ENCODE measurements at places on chromosomes 13 and 19. TPM values are rescaled to one million over a fixed set of nuclear protein-coding genes. Genes with fewer than 3 reads are reported as not detected.

GRCh38 chr13:34412817-34413375 lies 529.2 kb upstream of the NBEA start:
- no peaks in the 10 kb centered on the region for H3K4me1 ChIP-seq
- H3K27me3 ChIP-seq: no peaks in the 10 kb centered on the region
- ATAC-seq: no peak
- H3K27ac ChIP-seq: no peak overlapping the region
- H3K4me3 ChIP-seq: no peak overlapping the region
- H3K36me3 ChIP-seq: no peaks in the 10 kb centered on the region

- peaks cover 4% of the 10 kb centered on the region for H3K36me3 ChIP-seq
- no peak for ATAC-seq
- H3K27ac ChIP-seq: no peak overlapping the region
- no peaks in the 10 kb centered on the region for H3K27me3 ChIP-seq
- H3K4me1 ChIP-seq: no peaks in the 10 kb centered on the region
These were observed 19.6 kb downstream of the MTMR6 start for GRCh38 chr13:25267715-25268114.

IRGC gene
- not detected for total RNA-seq

ZNF221 gene
- 4.2 TPM for total RNA-seq

MYO16 gene
- total RNA-seq: 1.6 TPM

- H3K36me3 ChIP-seq: peaks cover 8% of the 10 kb centered on the region
- no peaks in the 10 kb centered on the region for H3K27me3 ChIP-seq
- no peak overlapping the region for H3K4me3 ChIP-seq
- peaks cover 4% of the 10 kb centered on the region for H3K4me1 ChIP-seq
- H3K27ac ChIP-seq: peak overlapping the region; percentile 3
These were observed 6.2 kb downstream of the ZNF708 start for GRCh38 chr19:21323000-21323399.

GRCh38 chr13:70051531-70051930 lies 56.1 kb upstream of the ATXN8OS start:
- ATAC-seq: no peak
- no peak overlapping the region for H3K4me3 ChIP-seq
- no peaks in the 10 kb centered on the region for H3K36me3 ChIP-seq
- H3K4me1 ChIP-seq: no peaks in the 10 kb centered on the region

DNA sequence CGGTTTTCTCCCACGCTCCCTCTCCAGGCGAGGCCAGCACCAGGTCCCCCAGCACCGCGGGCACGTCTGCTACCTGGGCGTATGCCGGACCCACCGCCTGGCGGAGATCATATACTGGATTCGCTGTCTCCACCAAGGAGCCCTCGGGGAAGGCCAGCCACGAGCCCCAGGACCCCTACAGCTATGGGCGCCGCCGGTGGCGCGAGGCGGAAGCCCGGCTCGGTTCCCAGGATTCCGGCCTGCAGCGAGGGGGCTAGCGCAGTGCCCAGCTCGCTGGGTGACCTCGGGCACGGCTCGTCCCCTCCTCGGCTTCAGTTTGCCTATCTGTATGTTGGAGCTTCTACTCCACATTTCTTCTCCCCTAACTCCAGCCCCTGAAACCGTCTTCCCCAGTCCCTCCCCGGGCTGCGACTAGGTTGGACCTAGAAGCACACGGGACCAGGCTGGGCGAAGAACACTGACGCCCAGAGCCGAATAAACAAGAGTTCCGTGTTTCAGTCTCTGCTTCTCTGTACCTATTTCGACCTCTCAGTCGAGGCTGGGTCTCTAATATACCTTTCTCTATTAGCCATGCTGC lies 749 bp upstream of the CPT1C start:
- H3K27me3 ChIP-seq: peaks cover 37% of the 10 kb centered on the region
- H3K27ac ChIP-seq: no peak overlapping the region
- H3K4me3 ChIP-seq: peak overlapping the region; percentile 25
- H3K36me3 ChIP-seq: no peaks in the 10 kb centered on the region
- H3K4me1 ChIP-seq: no peaks in the 10 kb centered on the region
- peak; percentile 13 for ATAC-seq

GRCh38 chr19:48090281-48090802 lies 20.3 kb downstream of the PLA2G4C start:
- no peaks in the 10 kb centered on the region for H3K4me1 ChIP-seq
- H3K4me3 ChIP-seq: no peak overlapping the region
- no peak overlapping the region for H3K27ac ChIP-seq
- no peak for ATAC-seq
- H3K36me3 ChIP-seq: no peaks in the 10 kb centered on the region

- no peaks in the 10 kb centered on the region for H3K36me3 ChIP-seq
- H3K27ac ChIP-seq: no peak overlapping the region
- no peak overlapping the region for H3K4me3 ChIP-seq
- ATAC-seq: no peak
These were observed 913.8 kb upstream of the SLITRK5 start for GRCh38 chr13:86757236-86757978.

DNA sequence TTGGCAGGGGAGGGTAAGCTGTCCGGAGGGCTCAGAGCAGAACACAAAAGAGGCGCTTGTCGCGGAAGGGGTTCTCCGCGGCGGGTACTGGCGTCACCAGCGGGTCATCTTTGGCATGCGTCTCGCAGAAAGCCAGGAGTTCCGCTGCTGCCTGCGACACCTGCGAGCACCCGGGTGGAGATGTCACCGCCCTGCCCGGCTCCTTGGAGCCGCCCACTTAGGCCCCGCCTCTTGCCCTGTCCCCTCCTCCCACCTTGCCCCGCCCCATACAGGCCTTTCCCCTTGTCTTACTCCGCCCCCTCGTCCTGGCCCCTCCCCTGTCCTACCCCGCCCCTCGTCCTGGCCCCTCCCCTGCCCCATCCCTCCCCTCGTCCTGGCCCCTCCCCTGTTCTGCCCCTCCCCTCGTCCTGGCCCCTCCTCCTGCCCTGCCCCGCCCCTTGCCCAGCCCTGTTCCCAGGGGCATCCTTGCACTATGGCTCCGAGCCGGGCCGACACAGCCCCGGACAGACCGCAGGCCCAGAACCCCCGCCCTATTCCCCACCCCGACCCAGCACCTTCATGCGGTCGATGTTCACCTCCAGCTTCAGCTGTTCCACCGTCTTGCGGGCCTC lies 1.9 kb downstream of the GNG8 start:
- peak overlapping the region; percentile 17 for H3K4me3 ChIP-seq
- H3K4me1 ChIP-seq: no peaks in the 10 kb centered on the region
- H3K27me3 ChIP-seq: no peaks in the 10 kb centered on the region
- peak; percentile 65 for ATAC-seq
- H3K27ac ChIP-seq: no peak overlapping the region
- no peaks in the 10 kb centered on the region for H3K36me3 ChIP-seq

DNA sequence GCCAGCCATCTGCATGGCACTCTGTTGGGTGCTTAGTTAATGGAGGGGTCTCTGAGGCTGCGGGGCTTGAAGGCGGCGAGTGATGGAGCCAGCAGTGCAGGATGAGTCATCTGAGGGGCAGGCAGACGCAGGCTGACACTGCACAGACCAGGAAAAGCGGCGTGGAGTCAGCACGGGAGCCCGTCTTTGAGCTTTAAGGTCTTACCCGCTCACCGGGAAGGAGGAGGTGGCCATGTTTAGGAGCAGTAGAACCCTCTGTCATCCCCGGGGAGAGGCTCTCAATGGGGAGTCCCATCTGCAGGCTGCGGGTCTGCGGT lies 13.1 kb downstream of the NAXD start:
- H3K27ac ChIP-seq: peak overlapping the region; percentile 62
- no peaks in the 10 kb centered on the region for H3K27me3 ChIP-seq
- peak; percentile 62 for ATAC-seq
- H3K4me3 ChIP-seq: no peak overlapping the region
- peaks cover 65% of the 10 kb centered on the region for H3K36me3 ChIP-seq
- no peaks in the 10 kb centered on the region for H3K4me1 ChIP-seq

GRCh38 chr19:7505682-7506384 lies 10.1 kb upstream of the ZNF358 start:
- H3K4me1 ChIP-seq: peaks cover 30% of the 10 kb centered on the region
- ATAC-seq: peak; percentile 17
- H3K27me3 ChIP-seq: peaks cover 53% of the 10 kb centered on the region
- H3K27ac ChIP-seq: peak overlapping the region; percentile 10
- no peaks in the 10 kb centered on the region for H3K36me3 ChIP-seq

ERFL gene
- total RNA-seq: not detected

ENOX1 gene
- 8.9 TPM for total RNA-seq

DNA sequence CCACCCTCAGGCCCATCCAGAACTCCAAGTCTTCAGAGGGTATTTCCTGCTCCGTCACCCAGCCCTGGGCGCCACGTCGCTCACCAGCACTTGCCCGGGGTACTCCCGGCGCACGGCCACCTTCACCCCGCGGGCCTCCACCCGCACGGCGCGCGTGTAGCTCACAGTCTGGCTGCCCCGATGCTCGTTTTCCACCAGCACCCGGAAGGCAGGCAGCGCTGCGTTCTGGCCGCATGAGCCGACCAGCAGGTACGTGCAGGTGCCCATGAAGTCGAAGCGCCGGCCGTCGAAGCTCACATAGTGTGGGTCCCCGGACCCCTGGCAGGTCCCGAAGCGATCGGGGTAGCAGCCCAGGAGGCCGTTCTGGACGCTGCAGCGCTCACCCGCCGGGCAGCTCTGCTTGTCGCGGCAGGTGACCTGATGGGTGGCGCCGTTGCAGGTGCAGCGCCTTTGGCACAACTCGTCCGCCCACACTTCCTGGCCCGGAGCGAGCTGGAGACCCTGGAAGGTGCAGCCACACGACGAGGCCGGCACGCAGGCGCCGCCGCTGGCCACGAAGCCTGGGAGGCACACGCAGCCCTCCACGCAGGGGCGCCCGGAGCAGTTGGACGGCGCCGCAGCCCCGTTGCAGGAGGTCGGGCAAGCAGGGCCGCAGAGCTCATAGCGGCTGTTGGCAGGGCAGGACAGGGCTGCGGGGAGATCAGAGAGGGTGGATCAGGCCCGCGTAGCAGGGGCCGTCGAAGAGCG lies 19.2 kb downstream of the FCGBP start:
- H3K36me3 ChIP-seq: no peaks in the 10 kb centered on the region
- H3K27me3 ChIP-seq: peaks cover 44% of the 10 kb centered on the region
- ATAC-seq: no peak
- no peak overlapping the region for H3K27ac ChIP-seq

GRCh38 chr19:5013761-5014160 lies 44.8 kb downstream of the KDM4B start:
- no peak overlapping the region for H3K27ac ChIP-seq
- H3K4me3 ChIP-seq: no peak overlapping the region
- no peaks in the 10 kb centered on the region for H3K36me3 ChIP-seq
- H3K27me3 ChIP-seq: no peaks in the 10 kb centered on the region

DNA sequence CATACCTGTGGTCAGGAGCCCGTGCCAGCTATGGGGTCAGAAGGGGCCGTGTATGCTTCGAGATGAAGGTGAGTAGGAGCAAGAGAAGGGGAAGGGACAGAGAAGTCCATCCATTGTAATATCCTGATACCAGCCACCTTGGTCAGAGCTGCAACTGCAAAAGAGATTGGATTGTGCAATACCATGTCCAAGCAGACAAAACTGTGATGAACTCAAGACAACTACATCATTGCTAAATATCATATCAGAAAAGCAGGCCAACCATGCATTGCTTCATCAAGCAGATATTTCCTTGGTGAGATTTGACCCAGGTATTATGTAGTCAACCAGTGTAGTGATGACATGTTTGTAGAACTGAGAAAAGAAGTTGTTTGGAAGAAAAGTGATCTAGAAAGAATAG lies 12.1 kb downstream of the HNRNPUL1 start:
- H3K27me3 ChIP-seq: no peaks in the 10 kb centered on the region
- ATAC-seq: peak; percentile 73
- peaks cover 36% of the 10 kb centered on the region for H3K36me3 ChIP-seq
- H3K4me3 ChIP-seq: no peak overlapping the region

GRCh38 chr19:15213715-15214381 lies 13.1 kb upstream of the NOTCH3 start:
- no peak for ATAC-seq
- no peaks in the 10 kb centered on the region for H3K4me1 ChIP-seq
- H3K27ac ChIP-seq: peak overlapping the region; percentile 9
- H3K36me3 ChIP-seq: no peaks in the 10 kb centered on the region

DNA sequence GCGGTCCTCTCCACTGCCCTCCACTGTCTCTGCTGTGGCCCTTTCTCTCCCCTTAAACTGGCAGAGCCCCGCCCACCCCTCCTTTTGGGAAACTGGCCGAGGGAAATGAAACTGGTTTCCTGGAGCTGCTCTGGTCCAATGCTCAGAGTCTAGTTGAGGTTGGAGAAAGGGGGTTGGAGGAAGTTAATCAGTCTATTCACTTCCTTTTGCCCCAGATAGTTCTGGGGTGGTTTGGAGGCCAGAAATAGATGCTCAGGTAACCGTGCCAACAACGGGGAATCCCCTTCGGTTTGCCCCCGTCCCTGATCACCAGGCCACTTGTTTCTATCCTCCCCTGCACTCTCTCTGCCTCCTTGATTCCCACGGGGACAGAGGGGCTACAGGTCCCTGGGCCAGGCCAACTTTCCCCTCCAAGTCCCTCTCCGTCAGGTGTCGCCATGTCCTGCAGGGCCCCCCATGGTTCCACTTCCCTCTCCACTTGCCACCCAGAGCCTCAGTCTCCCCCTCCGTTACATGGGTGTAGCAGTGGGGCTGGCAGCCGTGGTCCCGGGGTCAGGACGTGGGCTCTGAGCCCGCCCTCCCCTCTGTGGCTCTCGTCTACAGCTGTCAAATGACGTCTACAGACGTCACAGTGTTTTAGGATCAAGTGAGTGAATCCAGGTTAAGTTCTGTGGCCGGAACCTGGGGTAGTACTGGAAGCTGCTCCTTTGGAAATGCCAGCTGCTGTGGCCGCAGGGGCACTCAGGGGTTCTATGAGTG lies at the start of gene IL4I1:
IL4I1 (minus strand) TSS at position 25 of the 759 bp plus-strand sequence. CDS start 727 bp downstream, outside the sequence.
- H3K4me3 ChIP-seq: no peak within 1 kb of the TSS
- peaks cover 17% of the 10 kb centered on the region for H3K4me1 ChIP-seq
- H3K36me3 ChIP-seq: no peaks in the 10 kb centered on the region

EBI3 gene
- total RNA-seq: 0.54 TPM

DNA sequence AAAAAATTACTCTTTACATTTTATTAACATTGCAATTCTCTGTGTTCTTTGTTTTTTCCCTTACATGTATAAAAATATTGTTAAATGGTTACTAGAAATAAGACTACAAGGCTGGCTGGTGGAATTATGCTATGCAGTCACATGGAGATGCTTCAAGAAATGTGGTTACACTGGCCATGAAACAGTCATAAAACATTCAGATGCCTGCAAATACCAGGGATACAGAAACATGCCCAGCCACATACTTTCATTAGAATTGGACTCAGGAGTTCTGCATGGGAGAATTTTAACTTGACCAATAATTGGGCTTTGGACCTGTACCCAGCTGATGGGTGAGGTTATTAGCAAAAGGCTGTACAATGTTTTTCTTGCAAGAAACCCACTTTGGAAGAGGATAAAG lies 1407.7 kb upstream of the SLC10A2 start:
- no peak overlapping the region for H3K27ac ChIP-seq
- no peak overlapping the region for H3K4me3 ChIP-seq
- H3K27me3 ChIP-seq: no peaks in the 10 kb centered on the region
- H3K36me3 ChIP-seq: no peaks in the 10 kb centered on the region
